AG20443 (cell line): ENCODE measurements at places on chromosomes 6 and 20.

DNA sequence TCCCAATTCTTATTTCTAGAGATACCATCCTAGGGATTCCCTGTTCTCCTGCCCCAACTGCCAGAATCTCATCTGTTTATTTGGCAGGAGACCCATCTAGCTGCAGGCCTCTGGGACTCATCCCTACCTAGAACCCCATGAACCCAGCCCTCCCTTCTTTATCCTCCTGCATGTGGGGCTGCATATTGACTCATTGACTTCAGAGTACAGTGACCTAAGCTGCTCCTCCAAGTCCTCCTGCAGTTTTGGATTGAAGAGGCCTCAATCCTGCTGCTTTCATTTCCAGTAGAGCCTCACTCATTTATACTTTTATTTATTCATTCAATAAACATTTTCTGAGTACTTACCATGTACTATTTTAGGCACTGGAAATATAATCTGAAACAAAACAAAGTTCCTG is 11.6 kb downstream of the TMEM200A start:
- DNase-seq = no peak

DNA sequence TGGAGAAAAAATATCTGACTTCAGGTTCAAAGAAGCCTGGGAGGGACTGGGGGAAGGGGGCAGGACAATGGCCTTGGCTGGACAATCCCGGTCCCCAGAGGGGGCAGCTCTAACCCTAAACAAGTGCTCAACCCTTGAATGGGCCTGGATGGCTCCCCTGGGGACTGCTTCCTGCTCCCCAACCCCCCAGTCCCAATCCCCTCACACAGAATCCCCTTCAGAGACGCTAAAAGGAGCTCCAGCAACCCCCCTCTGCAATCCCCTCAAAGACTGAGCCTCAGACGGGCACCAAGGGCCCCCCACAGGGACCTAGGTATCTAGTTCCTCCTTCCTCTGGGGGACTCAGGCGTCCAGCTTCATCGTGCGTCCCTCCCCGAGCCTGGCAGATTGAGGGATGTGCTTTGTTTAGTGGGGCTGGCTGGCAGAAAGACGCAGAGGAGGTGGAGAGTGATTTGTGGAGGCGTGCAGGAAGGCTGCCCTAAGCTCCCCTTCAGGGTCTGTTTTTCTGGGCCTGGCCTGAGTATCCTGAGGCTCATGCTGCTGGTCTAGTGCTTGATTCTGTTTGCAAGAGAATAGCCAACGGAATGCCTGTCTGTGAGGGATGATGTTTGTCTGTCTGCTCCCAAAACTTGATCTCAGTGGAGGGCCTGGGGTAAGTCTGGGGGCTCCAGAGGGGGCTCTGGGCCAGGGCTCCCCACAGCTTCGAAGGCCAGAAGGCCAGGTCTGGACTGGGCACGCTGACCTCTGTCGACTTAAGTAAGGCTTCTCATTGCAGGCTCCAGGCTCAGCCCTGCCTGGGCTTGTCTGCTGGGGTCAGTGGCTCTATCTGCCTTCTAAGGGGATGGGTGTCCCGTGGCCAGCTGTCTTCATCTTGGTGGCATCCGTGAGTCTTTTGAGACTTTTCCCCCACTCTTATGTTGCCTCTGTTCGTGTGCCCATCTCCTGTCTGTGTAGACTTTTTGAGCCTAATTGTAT is 1.7 kb upstream of the POU5F1 start:
- no peak for DNase-seq

DNA sequence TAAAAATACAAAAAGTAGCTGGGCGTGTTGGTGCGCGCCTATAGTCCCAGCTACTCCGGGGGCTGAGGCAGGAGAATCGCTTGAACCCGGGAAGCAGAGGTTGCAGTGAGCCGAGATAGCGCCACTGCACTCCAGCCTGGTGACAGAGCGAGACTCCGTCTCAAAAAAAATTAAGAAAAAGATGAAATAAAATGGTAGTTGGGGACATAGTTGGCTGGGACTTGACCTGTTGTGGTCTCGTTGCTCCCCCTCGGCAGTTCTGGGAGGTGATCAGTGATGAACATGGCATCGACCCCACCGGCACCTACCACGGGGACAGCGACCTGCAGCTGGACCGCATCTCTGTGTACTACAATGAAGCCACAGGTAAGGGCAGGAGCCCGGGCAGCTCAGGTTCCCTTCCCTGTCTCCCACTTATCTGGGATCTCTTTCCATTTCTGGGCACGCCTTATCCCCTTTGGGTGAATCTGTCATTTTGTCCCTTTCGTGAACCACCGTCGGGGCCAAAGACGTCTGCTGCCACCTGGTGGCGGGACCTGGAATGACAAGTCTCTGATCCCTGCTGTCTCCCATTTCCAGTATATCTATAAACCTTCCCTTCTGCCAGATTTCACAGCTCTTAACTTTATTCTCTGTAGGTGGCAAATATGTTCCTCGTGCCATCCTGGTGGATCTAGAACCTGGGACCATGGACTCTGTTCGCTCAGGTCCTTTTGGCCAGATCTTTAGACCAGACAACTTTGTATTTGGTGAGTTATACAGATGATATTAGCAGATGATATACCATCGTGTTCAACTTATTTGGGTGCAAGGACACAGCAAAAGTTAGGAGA is 2.3 kb downstream of the TUBB start:
- peak; percentile 66 for DNase-seq

DNA sequence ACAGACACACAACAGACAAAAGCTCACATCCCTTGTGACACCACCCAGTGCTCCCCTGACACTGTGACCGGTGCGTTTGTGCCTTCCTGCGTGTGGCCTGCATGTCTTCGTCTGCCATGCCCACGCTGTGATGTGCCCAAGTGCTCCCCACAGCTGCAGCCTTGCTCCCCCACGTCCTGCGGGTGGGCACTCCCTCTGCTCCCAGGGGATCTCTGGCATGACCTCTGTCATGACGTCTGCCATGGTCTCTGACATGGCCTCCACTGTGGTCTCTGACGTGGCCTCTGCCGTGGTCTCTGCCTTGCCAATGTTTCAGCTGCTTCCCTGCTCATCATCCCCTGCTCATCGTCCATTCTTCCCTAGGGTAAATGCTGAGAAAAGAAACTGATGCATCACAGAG is 200.9 kb downstream of the DLL1 start:
- DNase-seq = no peak

DNA sequence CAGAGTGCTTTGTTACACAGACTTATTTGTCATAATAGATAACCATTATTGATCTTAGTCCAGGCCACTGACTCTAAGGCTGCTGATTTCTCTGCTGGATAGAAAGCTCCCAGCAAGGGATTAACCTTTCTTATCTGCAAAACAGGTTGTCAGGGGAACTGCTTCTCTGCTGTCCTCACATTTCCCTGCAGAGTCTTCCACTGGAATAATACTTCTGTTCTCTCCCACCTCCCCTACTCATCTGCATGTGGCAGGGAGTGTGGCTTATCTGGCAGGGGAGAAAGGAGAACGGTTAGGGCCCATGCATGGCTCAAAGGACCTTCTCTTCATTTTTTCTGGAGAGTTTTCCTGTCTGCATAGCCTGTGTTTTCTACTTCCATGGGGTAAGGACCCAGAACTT is 86.2 kb downstream of the LAMP5 start:
- DNase-seq = no peak

DNA sequence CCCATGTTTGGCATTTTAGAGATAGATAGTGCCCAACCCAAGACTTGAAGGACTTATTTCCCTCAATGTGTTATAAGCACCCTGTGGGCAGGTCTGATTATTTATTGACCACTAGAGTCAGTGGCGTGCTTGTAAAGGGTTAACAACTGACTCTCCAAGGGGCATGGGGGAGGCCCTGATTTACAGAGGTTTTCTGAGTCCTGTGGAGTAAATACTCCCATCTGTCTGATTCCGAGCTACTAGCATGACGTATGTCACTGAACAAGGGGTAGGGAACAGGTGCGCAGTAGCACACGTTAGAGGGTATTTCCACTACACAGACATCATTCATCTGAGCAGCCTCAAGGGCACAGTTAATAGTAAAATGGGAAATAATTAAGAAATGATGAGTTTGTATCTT is 17.4 kb upstream of the TRAM2 start:
- DNase-seq = no peak
